ENCODE measurements at places on chromosomes 11 and 22.
A peak's percentile ranks its signal among the peaks of the same experiment; 100 is the strongest.

- peak; percentile 64 for DNase-seq
- peak overlapping the region; percentile 100 for H3K27ac ChIP-seq
- H3K36me3 ChIP-seq = peaks cover 62% of the 10 kb centered on the region
- peaks cover 44% of the 10 kb centered on the region for H3K4me1 ChIP-seq
- peak overlapping the region; percentile 100 for H3K4me3 ChIP-seq
Observed at GRCh38 chr11:93740730-93741093, 583 bp downstream of the TAF1D start.

DNA sequence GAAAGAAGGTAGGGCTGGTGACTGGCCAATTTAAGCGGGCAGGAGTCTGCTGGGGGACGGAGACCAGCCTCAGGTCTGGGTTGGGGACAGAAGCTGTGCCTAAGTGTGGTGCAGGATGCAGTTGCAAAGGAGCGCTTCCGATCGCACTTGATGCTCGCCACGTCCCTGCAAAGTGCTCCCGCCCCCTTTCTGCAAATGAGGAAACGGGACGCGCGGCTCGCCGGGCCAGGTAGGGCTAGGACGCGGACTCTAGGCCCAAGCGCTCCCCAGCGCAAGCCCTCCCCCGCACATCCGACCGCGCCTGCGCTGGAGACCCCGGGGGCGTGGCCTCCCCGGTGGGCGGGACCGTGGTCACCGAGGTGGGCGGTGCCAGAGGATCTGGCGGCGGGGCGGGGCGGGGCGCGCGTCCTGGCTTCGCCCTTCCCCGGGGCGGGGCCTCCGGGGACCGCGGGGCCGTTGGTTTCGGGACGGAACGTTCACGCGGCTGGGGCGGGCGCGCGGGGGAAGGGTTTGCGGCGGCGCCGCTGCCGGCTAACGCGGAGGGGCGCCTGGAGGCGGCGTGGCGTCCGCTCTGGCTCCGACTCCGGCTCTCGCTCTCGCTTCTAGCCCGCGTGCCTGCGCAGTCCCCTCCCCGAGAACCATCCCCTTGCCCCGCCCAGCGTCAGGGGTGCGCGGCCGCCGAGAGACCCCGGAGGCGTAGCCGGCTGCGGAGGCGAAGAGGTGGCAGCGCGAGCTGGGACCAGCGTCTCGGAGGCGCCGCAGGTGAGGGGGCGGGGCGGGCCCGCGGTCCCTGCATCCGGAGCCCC, at the start of gene FAM118A:
FAM118A (plus strand) TSS at position 513 of the 806 bp plus-strand sequence. CDS start 12,446 bp downstream, outside the sequence.
- H3K4me1 ChIP-seq = peaks cover 46% of the 10 kb centered on the region
- H3K27me3 ChIP-seq = no peaks in the 10 kb centered on the region
- DNase-seq = peak; percentile 96
- peaks cover 15% of the 10 kb centered on the region for H3K36me3 ChIP-seq

DNA sequence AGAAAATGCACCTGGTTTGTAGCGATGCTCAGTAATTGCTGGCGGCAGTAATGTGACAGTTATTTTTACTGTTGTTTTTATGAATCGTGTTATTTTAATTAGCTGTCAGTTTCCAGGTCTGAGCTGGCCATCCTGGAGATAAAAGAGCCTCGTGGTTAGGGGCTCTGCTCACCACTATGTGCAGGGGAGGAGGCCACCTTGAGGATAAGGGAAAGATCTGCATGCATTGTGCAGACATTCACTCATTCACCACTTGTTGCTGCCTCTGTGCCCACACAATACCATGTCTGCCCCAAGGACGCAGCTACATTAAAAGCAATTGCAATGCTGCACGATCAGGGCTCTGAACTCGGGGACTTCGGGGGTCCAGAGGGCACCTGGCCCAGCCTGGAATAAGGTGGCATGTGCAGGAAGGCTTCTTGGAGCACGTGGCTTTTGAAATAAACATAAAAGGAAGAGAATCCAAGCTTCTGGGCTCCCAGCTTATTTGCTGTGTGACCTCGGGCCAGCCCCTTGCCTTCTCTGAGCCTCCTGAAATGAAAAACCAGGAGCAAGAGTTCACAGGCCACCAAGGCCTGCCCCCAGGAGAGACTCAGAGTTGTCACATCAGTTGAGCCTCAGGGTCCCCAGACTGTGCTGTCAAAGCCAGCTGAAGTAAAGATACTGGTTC, 44.7 kb upstream of the SHISAL1 start:
- H3K4me3 ChIP-seq = no peak overlapping the region
- no peaks in the 10 kb centered on the region for H3K36me3 ChIP-seq
- DNase-seq = no peak
- H3K4me1 ChIP-seq = no peaks in the 10 kb centered on the region

DNA sequence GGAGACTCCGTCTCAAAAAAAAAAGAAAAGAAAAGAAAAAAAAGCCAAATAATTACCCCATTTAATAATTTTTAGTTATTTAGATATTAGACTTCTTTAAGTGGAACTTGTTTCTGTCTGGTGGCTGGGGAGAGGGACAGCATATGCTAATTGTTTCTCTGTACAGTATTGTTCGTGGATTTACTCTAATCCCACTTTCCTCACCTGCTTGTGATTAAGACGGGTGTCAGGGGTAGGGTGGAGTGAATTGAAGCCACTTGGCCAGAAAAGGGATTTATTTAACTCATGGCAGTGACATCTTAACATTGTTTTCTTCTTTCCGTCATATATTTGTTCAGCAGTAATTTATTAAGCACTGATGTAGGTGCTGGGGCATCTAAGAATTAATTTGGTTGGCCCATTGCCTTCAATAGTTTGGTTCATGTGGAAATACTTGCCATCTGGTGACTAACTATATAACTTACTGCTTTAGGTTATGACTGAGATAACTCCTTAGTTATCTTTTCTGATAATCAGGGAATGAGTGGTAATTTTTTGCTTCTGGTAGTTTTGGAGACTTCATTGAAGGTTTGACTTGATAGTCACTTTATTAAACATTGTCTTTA, 4.6 kb downstream of the TNRC6B start:
- H3K4me1 ChIP-seq = peaks cover 52% of the 10 kb centered on the region
- DNase-seq = no peak
- H3K27ac ChIP-seq = peak overlapping the region; percentile 84
- no peaks in the 10 kb centered on the region for H3K27me3 ChIP-seq
- H3K36me3 ChIP-seq = peaks cover 25% of the 10 kb centered on the region
- peak overlapping the region; percentile 65 for H3K4me3 ChIP-seq

DNA sequence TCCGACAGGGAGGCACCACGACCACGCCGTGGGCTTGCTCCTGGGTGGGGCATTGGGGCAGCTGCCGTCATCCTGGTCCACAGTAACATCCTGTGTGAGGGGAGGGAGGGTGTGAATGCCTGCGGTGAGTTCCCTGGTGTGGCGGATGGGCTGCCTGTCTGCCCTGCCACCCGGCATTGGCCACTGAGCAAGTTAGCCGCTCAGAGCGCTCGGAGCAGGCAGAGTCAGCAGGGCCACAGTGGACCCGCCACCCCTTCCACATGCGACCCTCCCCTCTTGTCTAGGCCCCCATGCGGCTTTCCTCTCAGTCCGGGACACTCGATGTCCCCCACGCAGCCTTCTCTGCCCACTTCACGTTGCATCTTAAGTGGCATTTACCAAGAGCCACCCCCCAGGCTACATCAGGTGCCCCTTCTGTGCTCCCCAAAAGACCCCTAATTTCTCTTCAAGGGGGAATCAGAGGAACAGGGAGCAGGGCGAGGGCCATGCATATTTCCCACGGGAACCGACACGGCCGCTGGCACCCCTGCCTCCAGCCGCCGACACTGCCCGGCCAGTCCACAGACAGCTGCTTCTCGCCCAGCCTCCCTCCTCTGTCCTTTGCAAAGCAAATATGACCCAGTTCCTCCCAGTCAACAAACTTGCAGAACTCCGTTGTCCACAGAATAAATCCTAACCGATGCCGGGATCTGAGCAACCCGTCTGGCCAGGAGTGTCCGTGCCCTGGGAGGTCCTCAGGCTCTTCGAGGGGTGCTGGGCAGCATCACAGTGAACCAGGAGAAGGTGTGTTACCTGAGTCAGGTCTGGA, 1482.1 kb downstream of the TBC1D22A start:
- H3K36me3 ChIP-seq = no peaks in the 10 kb centered on the region
- no peak overlapping the region for H3K27ac ChIP-seq
- peaks cover 13% of the 10 kb centered on the region for H3K27me3 ChIP-seq
- H3K4me1 ChIP-seq = peaks cover 2% of the 10 kb centered on the region
- H3K4me3 ChIP-seq = no peak overlapping the region

DNA sequence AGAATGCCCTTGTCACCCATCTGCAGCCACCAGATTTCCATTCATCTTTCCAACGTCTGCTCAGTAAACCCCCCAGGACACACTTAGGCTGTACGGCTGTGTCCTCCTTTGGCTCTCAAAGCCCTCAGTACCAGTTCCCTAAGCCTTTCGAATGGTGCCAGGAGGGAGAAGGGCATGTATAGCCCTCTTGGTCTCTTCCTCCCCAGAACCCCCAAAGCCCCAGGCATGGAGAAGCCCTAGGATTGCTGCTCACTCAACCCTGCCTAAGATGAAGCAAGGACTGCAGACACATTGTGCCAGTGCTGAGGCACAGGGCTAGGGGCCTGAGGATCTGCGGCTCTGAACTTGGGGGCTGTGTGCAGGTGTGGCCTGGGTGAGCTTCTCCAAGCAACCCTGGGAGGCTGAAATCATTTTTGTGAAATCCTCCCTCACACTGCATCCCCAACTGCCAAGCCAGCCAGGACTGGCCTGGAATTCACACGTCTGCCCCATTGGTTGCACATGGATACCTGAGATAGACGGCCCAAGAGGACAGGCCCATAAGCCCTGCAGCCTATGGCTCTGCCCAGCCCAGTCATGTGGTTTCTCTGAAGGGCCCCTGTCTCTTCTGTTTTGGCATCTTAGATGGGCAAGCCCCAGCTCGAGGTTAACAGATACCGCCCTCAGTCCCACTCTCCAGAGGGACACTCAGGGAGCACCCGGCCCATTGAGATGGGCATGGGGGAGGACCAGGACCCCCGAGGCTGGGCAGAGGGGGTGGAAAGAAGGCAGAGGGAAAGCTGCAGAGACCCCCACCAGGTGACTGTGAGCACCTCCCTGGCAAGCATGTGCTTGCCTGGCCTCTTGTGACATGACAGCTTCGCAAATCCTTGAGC, 34.0 kb downstream of the KCNQ1OT1 start:
- H3K36me3 ChIP-seq = peaks cover 7% of the 10 kb centered on the region
- peaks cover 2% of the 10 kb centered on the region for H3K4me1 ChIP-seq
- no peaks in the 10 kb centered on the region for H3K27me3 ChIP-seq
- DNase-seq = no peak
- no peak overlapping the region for H3K27ac ChIP-seq
- H3K4me3 ChIP-seq = no peak overlapping the region

DNA sequence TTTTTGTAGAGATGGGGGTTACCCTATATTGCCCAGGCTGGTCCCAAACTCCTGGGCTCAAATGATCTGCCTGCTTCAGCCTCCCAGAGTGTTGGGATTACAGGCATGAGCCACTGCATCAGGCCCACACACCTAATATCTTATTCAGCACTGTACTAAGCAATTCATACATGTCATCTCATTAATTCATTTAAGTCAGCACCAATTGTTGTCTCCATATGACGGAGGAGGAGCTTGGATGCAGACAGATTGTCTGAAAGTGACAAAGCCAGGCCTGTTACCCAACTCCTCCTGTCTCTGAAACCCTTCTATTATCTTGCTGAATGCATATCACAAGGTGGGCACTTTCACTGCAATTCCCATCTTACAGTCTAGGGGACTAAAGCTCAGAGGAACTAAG, 57.5 kb upstream of the ALX4 start:
- no peak overlapping the region for H3K4me3 ChIP-seq
- no peaks in the 10 kb centered on the region for H3K4me1 ChIP-seq
- no peaks in the 10 kb centered on the region for H3K36me3 ChIP-seq
- H3K27ac ChIP-seq = no peak overlapping the region

- no peaks in the 10 kb centered on the region for H3K36me3 ChIP-seq
- peaks cover 4% of the 10 kb centered on the region for H3K4me1 ChIP-seq
- H3K27ac ChIP-seq = no peak overlapping the region
- no peak overlapping the region for H3K4me3 ChIP-seq
- H3K27me3 ChIP-seq = no peaks in the 10 kb centered on the region
Observed at GRCh38 chr22:44623771-44624510, 78.1 kb upstream of the PRR5 start.

GRCh38 chr11:73454987-73455386, 78.8 kb downstream of the RELT start:
- H3K4me3 ChIP-seq = no peak overlapping the region
- H3K4me1 ChIP-seq = peaks cover 2% of the 10 kb centered on the region
- no peaks in the 10 kb centered on the region for H3K27me3 ChIP-seq
- no peak for DNase-seq

- H3K36me3 ChIP-seq = no peaks in the 10 kb centered on the region
- no peaks in the 10 kb centered on the region for H3K27me3 ChIP-seq
- H3K27ac ChIP-seq = no peak overlapping the region
- H3K4me1 ChIP-seq = no peaks in the 10 kb centered on the region
Observed at GRCh38 chr11:12512826-12513395, 135.5 kb downstream of the PARVA start.

- no peak for DNase-seq
- peaks cover 55% of the 10 kb centered on the region for H3K27me3 ChIP-seq
- H3K4me3 ChIP-seq = peak overlapping the region; percentile 18
- no peak overlapping the region for H3K27ac ChIP-seq
Observed at GRCh38 chr22:50058906-50059880, 1.1 kb upstream of the TTLL8 start.

DNA sequence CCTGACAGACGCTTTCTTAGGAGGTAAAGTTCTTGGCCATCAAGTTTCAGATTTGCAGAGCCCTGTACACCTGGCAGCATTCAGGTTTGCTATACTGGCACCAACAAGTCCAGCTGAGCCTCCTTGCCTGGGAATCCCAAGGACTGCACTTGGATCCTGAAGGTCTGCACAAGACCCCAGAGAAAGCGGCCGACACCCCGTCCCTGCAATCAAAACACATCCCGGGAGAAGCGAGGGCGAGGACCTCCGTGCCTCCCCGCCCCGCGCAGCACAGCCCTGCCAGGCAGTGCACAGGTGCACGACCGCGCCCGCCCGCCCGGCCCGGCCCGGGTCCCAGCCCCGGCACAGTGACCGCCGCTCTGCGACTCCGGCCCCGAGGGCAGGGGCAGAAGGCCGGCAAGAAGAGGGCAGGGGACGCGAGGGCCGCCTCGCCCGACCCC, 559 bp downstream of the MRTFA start:
- H3K27ac ChIP-seq = peak overlapping the region; percentile 58
- no peaks in the 10 kb centered on the region for H3K36me3 ChIP-seq
- peak overlapping the region; percentile 93 for H3K4me3 ChIP-seq
- no peak for DNase-seq
- H3K27me3 ChIP-seq = no peaks in the 10 kb centered on the region

GRCh38 chr11:68735646-68736045, 15.7 kb downstream of the TESMIN start:
- H3K27ac ChIP-seq = no peak overlapping the region
- H3K36me3 ChIP-seq = no peaks in the 10 kb centered on the region
- DNase-seq = no peak

- DNase-seq = no peak
- no peak overlapping the region for H3K4me3 ChIP-seq
- H3K4me1 ChIP-seq = peaks cover 44% of the 10 kb centered on the region
Observed at GRCh38 chr22:41474872-41475451, 6.0 kb downstream of the ACO2 start.

Measured in activated naive CD8-positive, alpha-beta T cell treated with anti-CD3 and anti-CD28 coated beads for 36 hours (primary cell).